Activated CD4-positive, CD25-positive, alpha-beta regulatory T cell treated with anti-CD3 and anti-CD28 coated beads, Interleukin-2, amount 50 U/mL, for 16 hours (primary cell): ENCODE measurements at places on chromosomes 16 and 17.

DNA sequence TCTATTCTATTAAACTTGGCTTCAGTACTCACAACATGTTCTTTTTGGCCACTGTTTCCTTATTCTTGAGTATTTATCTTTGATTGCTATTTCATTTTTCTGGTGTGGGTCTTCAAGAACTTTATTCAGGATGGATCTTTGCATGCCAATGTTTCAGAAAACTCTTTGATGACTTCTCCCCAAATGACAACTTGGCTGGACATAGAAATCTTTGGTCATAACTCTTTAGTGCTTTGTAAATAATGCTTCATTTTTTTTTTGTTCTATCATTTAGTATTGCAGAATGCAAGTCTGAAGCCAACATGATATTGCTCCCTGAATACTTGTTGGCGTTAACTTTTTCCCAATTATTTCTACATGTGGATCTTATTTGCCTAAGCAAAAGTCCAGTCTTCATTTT lies 103.6 kb upstream of the HS3ST2 start:
- no peak for DNase-seq

- DNase-seq = no peak
Measured at GRCh38 chr16:15970743-15971439, 21.5 kb downstream of the ABCC1 start.

DNA sequence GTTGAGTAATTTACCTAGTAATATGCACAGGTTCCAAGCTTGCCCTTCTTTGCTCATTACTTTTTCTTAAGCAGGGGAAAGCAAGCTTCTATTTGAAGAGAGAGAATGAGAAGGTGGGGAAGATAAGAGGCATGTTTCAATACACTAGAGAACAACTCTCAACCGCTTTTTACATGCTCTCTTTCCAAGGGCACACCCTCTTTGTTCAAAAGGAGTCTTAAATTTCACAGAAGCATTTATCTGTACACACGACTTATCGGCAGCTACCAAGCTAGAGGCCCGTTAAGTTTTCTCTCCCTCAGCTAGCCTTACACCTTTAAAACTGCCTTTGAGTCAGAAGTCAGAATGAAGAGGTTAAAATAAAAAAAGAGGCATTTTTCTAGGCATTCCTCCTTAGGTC lies 79.6 kb downstream of the STH start:
- DNase-seq = no peak

DNA sequence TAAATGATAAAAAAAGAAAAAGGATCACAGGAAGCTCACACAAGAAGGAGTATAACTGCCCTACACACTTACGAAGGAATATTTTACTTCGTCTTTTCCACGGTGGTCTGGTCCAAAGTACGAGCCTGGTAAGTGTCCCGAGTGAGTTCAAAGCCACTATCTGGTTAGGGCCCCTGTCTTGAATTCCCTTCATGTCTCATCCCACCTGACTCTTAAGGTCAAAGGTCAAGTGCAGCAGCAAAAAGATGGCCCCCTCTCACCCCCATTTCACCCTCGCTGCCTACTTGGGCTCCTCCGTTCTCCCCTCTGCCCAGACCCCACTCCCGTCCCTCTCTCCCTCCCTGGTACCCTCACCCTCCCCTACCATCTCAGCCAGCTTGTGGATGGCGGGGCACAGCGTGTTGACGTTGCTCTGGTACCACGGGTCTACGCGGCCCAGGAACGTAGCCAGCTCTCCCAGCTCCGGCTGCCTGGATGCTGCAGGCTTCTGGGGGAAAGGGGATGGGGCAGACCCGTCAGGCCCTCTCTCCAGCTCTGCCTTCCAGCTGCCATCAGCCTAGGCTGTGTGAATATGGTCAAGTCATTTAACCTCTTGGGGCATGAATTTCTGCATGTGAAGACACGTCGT lies 27.8 kb upstream of the MFSD6L start:
- no peak for DNase-seq

DNA sequence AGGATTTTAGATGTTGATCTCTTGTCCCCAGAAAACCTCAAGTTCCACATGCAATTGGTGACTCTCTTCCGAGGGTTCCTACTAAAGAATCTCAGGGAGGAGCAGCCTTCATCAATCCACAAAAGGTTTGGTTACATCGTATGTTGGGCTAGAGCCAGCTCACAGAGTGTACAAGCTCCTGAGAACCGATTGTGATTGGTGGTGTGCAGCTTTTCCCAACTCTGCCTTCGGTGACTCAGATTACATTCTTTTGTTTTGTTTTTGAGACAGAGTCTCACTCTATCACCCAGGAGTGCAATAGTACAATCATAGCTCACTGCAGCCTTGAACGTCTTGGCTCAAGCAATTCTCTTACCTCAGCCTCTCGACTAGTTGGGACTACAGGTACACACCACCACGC lies 172.4 kb downstream of the PMP22 start:
- no peak for DNase-seq
